Renal cortical epithelial cell (primary cell): ENCODE measurements at places on chromosomes 6 and 20.

GRCh38 chr6:3876101-3876500 is 26.9 kb downstream of the FAM50B start:
- DNase-seq, result no peak

- DNase-seq, result peak; percentile 33
Observed at GRCh38 chr6:27892649-27893058, 19.5 kb downstream of the OR2B2 start.

GRCh38 chr6:148069256-148069655 is 273.4 kb upstream of the SASH1 start:
- no peak for DNase-seq

- peak; percentile 1 for DNase-seq
Observed at GRCh38 chr6:74166849-74167248, 470.8 kb downstream of the CD109 start.

DNA sequence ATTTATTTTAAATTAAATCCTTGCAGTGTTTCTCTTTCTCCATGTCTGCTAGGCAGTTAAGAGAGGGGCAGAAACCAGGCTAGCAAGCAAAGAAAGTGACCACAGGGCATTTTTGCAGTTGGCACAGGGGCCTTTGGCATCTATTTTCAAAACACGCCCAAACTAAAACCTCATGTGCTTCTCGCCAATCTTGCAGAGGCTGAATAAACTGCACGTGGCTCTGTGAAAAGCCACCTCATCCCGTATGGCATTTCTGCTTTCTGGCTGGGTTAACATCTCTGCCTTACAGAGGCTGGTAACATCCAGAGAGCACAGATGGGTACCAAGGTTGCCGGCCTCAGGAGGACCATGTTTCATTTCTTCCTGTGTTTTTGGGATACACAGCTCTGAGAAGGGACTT is 54.6 kb downstream of the GJA10 start:
- DNase-seq, result no peak

DNA sequence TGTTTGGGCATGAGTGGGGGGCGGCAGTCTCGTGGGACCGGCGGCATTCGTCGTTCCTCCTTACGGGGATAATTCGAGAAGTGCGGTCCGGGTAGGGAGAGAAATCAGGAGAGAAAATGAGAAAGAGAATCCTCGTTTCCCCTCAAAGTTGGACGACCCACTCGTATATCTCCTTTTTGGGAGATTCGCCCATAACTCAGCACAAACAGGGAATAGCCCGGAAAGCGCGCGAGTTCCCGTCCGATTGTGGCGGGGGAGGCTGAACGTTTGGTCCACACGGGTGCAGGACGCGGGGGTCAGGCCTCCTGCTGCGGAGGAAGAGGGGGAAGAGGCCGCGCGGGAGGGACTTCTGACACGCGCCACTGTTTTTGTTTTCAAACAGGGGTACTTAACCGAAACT is 42.4 kb downstream of the POPDC3 start:
- DNase-seq, result no peak

GRCh38 chr6:167124753-167125152 is 1.9 kb downstream of the CCR6 start:
- DNase-seq, result no peak

DNA sequence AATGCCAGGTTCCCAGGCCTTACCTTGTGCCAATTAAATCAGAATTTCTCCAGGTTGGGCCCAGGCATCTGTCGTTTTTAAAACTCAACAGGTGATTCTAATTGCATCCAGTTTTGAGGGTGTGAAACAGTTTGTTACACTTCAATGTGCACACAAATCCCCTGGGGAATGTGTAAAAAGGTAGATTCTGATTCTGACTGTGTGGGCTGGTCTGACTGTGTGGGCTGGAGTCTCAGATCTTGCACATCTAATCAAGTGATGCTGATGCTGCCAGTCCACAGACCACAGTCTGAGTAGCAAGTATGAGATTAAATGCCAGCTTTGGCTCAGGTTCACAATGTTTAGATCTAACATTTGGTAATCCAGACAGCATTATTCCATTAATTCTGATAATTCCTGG is 12.5 kb upstream of the ETV7 start:
- DNase-seq, result no peak

- no peak for DNase-seq
Observed at GRCh38 chr6:5151955-5152401, 66.8 kb downstream of the PPP1R3G start.

DNA sequence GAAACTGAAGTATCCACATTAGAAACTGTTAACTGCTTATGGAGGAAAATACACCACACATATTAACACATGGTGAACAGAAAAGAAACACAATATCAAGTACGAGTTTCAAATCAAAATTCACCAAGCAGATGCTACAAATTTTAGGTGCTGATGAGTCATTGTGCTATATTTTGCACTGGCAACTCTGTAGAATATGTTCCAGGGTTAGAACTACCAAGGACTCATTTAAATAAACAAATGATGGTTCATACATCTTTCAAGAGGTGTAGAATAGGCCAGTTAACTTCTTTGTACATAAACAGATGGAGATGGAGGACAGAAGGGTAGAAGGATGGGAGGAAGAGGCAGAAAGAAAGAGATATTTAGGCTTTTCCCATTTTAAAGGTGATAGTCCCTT is 184.9 kb downstream of the ARHGAP18 start:
- no peak for DNase-seq

- no peak for DNase-seq
Observed at GRCh38 chr6:16199804-16200203, 38.6 kb upstream of the GMPR start.

DNA sequence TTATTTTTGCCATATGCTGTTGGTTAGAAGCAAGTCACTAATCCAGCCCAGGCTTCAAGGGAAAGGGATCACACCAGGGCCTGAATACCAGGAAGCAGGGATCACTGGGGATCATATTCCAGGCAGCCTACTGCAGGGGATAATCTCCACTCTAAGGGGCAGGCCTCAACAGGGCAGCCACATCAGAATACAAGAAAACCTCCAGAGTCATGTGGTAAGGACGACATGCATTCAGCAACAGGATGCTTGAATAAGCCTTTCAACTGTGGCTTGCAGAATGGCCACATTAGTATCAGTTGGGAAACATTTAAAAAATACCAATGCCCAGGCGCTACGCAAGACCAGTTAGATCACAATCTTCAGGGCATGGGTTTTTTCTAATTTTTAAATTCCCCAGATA is 109.1 kb downstream of the LY86 start:
- DNase-seq, result no peak

DNA sequence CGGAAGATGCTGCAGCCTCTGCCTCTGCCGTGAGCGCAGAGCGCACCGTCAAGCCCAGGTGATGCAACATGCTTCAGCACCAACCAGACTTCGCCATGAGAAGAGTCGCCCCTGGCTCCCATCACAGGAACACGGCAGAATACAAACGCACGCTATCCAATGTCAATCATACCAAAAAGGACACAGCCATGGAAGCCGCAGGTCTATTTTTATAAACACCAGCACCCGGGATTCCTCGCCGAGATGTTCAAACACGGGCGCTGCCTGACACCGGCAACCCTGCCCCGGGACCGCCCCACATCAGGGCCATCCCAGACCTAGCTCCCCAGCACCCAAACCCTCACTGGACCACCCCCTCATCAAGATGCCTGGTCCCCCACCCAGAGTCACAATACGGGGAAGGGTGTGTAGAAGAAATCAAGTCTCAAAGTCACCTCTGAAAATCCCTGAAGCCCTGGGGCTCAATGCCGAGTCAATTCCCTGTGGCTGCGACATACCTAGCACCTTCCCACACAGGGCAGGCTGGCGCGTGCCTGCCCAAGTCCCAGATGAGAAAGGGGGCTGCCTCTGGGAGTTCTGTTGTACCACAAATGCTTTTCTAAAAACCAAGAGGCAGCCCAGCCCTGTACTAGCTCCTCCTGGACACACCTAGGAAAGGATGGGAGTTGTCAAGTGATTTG is 17.9 kb downstream of the TAF4 start:
- DNase-seq, result no peak

GRCh38 chr6:169156793-169157147 is 96.9 kb downstream of the THBS2 start:
- DNase-seq, result no peak

GRCh38 chr6:87817183-87817582 is 115.2 kb upstream of the AKIRIN2 start:
- DNase-seq, result peak; percentile 81

DNA sequence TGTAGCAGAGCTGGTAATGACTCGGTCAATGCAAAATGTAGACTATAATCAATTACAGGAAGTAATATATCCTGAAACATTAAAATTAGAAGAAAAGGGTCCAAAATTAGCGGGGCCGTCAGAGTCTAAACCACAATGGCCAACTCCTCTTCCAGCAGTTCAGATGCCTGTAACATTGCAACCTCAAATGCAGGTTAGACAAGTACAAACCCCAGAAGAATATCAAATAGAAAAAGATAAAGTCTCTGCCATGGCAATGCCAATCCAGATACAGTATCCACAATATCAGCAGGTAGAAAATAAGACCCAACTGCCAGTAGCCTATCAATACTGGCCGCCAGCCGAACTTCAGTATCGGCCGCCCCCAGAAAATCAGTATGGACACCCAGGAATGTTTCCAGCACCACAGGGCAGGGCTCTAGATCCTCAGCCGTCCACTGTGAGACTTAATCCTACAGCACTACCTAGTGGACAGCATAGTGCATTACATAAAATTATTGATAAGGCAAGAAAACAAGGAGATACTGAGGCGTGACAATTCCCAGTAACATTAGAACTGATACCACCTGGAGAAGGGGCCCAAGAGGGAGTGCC is 158.4 kb downstream of the GPX5 start:
- peak; percentile 39 for DNase-seq

DNA sequence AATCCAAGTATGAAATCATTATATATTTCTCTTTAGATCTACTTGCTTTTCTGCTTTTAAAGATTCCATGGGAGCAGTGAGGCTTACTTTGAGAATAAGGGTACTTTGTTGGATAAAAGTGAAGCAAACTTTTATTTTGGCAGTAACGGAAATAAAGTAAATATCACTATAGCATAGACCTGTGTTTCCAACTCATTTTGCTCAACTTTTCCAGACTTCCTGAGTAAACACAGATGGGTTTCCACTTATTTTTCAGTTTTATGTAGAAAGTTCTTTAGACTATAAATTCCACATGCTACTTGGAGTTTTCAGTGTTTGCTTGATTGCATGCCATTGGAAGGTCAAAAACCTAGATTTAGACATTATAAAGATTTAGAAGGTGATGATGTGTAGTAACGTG is 6.2 kb downstream of the STX16 start:
- no peak for DNase-seq

DNA sequence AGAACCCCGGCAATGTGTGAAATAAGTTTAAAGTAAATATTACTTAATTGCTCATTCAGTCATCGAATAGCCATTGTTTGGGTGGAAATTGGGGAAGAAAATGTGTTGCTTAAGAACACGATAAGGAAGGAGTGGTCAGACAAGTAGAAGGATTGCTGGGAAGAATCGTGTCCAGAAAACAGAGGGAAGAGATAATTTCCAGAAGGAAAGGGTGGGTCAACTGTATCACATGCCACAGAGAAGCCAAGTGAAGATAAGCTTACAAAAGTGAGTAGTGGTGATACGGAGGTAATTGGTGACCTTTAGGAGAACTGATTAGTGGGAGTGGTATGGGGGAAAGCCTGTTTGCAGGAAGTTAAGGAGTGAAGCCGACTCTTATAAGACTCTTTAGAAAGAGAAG is 306.2 kb downstream of the SOX4 start:
- no peak for DNase-seq

DNA sequence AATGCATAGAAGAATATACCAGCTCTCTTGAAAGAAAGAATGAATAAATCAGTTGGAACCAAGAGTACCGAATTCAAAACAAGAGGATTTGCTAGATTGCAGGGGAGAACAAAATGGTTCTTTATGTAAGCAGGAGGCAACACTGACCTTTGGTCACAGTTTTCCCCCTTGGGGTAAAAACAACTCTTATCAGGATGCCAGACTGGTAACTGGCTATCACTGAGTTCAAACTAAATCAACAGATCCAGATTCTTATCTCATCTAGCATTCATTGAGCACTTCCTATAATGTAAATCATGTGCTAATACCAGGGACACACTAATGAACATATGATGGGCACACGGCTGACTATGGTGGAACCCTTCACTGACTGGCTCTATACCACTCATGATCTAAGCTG is 4.8 kb upstream of the IL17F start:
- no peak for DNase-seq

DNA sequence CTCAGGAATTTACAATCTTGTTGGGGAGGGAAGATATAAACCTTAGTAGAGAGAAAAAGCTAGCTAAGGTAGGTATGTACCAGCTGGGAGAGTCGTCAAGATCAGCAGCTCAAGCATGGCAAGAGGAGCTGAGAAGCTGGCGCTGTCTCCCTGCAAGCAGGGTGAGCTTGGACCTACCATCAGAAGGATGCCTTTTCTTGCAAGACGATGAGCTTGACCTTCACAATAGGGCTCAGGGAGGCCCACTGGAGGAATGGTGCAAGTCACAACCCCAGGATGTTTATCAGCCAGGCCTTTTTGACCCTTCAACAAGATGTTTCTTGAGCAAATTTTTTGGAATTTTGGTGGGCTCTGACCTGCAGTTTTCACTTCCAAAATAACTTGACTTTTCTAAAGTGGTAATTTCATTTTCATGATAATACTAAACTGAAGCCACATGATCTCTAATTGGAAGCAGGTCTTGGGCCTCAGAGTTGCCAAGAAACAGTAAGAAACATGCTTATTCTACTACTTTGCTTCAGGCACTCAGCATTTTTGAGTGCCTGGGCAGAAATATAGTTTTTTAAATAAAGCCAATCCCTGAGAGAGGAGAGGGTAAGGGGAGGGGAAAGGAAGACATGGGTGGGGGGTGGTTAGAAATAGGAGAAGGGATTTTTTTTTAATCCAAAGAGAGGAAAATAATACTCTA is 258.1 kb downstream of the CLIC5 start:
- DNase-seq, result no peak

- no peak for DNase-seq
Observed at GRCh38 chr20:41531518-41532275, 86.5 kb downstream of the CHD6 start.

GRCh38 chr20:41575412-41575811 is 42.8 kb downstream of the CHD6 start:
- no peak for DNase-seq

DNA sequence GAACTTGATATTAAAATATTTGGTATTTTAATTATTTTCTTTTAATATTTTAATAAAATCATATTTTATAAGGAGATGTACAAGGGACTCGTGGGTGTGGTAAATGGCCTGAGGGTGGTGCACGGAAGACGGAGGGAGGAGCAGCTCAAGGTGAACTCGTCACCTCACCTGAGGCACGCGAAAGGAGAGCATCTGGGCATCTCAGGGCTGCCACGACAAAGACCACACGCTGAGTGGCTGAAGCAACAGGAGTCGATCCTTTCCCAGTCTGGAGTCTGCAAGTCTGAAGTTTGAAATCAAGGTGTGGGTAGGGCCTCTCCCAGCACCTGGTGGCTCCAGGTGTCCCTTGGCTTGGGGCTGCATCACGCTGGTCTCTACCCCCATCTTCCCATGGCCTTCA is 39.7 kb downstream of the APCDD1L start:
- no peak for DNase-seq

- DNase-seq, result no peak
Observed at GRCh38 chr20:56706867-56707360, 77.8 kb downstream of the TFAP2C start.
